Muscle of leg (tissue), 16 donors: ENCODE measurements at places on chromosomes 7 and 10. TPM values are rescaled to one million over a fixed set of nuclear protein-coding genes. Genes with fewer than 3 reads are reported as not detected.
A peak's percentile ranks its signal among the peaks of the same experiment; 100 is the strongest.

DNA sequence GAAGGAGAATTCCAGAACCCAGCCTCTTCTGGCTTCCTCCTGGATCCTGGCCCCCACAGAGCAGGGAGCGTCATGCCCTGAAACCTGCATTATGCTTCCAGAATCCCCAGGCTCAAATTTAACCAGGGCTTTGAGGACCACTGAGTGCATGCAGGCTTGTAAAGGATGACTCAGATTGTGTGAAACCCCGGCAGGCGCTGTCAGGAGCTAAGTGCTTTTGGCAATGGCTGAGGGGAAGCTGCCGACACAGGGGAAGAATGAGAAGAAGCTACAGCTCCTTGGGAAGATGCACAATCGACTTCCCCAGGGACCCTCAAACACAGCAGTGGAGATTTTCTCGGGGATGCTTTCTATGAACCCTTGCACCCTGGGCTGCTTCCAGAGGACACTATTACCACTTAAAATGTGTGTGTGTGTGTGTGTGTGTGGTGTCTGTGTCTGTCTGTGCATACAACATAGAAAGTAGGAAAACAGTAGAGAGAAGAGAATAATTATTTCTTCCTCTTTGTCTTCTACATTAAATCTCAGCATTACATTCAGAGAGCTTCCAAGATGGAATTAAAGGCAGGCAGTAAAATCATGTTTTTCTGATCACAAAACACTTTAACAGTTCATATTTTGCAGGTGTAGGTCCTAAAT lies 183.5 kb upstream of the INHBA start:
- DNase-seq, result peak; percentile 96

GRCh38 chr10:97849103-97849686 lies 448 bp upstream of the GOLGA7B start:
- DNase-seq, result no peak

GRCh38 chr10:98589691-98590090 lies 143.0 kb upstream of the HPS1 start:
- no peak for DNase-seq

- DNase-seq, result no peak
Measured at GRCh38 chr10:6068006-6068405, 5.8 kb upstream of the IL2RA start.

- no peak for DNase-seq
Measured at GRCh38 chr10:81848514-81848913, 26.5 kb upstream of the NRG3 start.

GRID2IP gene
- polyA plus RNA-seq, result 0.09 TPM

ARHGEF35 gene
- polyA plus RNA-seq, result 1.6 TPM

PTF1A gene
- polyA plus RNA-seq, result not detected
